ENCODE measurements at places on chromosomes 5 and 9.

DNA sequence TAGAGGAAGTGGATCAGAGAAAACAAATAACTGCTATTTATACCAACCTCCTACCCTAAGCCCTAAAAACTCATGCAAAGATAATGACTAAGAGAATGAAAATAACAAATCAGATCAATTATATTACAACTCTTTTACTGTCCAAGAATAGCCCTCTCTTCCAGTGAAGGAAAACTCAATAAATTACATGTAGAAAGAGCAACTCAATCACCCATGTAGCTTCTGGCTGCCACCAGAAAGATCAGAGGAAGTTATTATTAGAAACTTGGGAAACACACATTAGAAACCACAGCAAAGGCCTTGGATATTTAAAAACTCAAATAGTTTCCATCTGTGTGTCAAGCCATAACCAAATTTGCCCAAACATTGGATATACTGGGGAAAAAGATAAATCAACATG, 134.0 kb upstream of the TARS1 start:
- DNase-seq: no peak

DNA sequence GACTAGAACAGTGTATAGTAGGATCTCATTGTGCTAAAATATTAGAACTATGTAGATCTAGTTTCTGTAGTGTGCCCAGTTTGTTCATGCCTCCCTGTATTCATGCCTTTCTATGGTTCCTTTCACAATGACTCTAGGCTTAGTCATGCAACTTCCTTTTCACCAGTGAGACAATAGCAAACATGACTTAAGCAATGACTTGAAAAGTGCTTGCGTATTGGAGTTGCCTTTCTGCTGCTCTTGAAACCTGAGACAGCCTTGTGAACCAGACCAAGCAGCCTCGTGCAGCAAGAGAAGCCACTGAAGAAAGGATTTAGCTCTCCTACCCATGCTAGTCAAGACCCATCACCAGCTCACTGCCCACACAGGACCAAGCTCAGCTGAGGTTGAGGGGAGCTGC, 294.5 kb upstream of the TAS2R1 start:
- no peak for DNase-seq

- DNase-seq: no peak
These were observed 86.5 kb upstream of the CCDC112 start for GRCh38 chr5:115382989-115383388.

DNA sequence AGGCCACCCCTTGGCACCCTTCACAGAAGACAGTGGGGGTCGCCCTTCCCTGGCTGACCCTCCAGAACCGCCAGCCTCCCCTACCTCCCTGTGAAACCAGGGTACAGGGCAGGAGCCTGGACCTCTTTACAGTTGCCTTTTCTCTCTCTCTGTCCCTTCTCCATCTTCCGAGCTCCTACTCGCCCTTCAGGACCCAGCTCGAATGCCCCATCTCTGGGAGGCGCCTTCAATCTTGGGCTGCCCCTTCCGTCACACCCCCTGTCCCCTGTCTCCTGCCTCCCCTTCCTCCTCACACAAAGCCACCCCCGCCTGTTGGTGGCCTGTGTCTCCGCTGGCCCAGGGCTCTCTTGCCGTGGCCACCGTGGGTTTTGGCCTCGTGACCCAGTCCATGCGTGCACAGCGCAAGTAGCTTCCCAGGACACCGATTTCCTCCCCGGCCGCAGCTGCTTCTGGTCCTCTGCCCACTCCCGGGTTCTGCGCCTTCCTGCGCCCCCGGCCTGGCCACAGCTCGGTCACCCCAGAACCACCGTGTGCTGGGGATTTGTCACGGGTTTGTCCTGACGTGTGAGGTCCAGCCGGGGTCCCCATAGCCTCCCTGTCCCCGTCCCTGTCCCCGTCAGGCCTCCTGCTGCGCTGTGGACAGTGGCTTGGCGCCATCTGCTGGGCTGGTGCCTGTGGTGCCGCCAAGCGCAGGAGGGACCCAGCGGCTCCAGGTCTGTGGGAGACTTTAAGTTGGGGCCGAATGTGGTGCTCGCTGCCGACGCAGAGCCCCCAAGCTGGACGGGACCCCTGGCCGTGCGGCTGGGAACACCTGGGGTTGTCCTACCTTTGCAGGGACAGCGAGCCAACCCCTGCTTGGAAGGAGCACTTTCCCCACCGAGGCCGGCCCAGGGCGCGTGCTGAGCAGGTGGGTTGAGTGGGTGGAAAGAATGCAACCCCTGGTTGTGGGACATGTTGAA, 4.0 kb upstream of the TMEM250 start:
- peak; percentile 85 for DNase-seq

DNA sequence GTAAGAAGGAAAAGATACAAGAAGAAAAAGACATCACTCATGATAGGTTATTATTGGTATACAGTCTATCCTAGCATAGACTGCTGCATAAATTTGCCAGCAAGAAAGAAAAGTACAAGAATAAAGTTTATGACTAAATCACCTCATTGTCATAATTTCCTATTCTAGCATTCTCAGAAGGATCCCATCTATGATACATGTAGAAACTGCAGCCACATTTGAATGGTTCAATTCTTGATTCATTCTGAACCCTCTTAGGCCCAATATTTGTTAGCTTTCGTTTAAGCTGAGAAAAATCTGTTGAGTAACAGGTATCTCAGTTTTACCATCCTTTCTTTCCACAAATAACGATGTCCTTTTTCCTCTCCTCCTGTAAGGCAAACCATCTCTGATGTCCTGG, 21.2 kb downstream of the INVS start:
- no peak for DNase-seq

DNA sequence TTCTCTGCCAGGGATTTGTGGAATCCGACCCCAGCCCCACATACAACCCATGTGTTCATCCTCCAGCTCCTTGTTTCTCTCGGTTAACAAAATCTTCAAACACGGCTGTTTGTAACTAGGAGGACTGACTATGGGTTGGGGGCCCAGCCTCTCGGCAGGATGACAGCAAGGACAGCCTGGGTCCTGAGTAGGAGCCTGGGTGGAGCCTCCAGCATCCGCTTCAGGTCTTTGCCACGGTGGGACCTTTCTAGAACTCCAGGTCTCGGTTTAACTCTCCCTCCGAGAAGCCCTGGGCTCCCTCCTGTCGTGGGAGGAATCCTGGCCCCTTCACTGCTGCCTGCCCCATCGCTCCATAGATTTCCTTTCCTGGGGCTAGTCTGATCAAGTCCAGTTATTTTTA, 248.5 kb downstream of the PBX3 start:
- DNase-seq: no peak

DNA sequence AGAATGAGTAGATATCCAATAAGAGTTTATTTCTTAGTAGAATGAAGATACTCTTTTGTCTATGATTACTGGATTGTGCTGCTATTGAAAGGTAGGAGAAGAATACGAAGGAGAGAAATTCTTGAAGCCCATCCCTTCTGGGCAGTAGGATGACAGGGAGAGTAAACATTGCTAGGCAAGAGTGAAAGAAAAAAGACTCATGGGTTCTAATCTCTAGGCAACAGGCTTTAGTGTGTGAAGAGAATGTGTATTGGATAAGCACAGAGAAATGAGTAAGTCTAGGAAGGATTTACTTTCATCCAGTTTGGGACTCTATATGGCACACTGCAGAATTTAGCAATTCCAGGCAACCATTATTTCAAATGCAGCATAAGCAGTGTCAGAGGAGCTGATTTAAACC, 216.0 kb downstream of the GABRG2 start:
- no peak for DNase-seq

GRCh38 chr5:53113947-53114346, 4.4 kb upstream of the MOCS2 start:
- no peak for DNase-seq

- no peak for DNase-seq
These were observed 660.3 kb downstream of the ISL1 start for GRCh38 chr5:52043543-52043942.

GRCh38 chr9:3189113-3189861, 336.5 kb downstream of the RFX3 start:
- DNase-seq: no peak

DNA sequence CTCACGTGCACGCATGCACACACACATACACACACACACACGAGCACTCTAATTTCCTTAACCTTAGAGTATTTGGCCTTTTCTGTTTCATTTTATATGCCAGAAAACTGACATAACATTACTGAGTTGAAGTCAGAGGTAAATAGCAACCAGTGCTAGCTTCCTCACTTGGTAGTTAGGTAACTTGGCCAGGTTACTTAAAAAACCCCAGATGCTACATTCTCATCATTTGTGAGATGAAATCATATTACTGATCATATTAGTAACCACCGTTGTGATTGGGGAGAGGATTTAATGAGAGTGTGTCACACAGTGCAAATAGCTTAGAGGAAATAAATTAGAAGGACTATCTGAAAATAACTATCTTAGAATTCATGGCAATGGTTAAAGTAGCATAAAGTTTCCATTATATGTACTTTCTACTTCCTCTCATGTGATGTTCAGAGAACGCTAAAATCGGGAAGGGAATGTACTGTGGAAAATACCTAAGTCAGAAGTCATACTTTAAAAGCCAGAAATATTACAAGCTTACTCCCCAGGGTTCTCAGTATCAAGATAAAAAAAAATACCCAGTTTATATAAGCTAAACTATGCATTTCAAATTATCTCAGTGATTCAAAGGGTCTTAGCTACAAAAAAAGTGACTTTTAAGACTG, 120.5 kb downstream of the TUSC1 start:
- no peak for DNase-seq

DNA sequence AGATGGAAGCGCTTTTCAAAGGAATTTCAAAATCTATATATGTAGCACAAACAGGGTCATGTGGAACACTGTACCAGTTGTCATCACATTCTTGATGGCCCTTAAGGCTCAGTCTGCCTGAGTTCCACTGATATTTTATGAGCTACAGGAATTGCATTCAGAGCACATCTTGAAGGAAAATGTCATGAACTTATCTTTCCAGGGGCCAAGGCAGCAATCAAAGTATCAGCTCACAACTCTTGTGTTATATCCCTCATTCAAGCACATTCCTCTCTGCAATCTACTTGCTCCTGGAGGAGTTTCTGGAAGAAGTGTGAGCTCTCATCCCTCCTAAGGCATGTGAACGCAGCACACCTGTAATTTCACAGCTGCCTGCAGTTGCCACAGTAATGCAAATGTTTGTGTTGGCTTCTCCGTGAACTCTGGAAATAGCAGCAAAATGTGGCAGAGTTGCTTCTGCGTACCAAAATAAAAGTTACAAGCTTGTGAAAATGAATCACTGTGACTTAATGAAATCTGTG, 89.7 kb upstream of the EQTN start:
- no peak for DNase-seq

GRCh38 chr5:125660231-125660895, 762.8 kb upstream of the GRAMD2B start:
- DNase-seq: no peak
